ENCODE measurements at places on chromosomes 2 and 18.
A peak's percentile ranks its signal among the peaks of the same experiment; 100 is the strongest.

DNA sequence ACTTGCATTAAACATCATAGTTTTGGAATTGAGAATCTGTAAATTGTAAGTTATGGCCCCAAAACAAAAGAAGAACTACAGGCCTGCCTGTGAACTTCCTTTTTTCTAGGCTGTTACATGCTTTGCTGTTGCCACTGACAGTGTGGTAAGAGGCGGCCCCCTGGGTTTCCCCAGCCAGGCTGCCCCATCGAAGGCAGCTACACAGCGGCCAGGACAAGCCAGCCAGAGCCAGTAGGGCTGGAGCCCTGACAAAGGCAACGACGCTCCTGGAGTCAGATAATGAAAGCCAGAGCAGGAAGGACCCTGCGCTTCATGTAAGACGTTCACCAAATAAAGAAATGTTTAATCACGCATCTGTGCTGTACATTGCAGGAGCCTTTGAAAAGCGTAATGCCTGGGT is 55.0 kb downstream of the ANKRD44 start:
- peak; percentile 80 for DNase-seq

DNA sequence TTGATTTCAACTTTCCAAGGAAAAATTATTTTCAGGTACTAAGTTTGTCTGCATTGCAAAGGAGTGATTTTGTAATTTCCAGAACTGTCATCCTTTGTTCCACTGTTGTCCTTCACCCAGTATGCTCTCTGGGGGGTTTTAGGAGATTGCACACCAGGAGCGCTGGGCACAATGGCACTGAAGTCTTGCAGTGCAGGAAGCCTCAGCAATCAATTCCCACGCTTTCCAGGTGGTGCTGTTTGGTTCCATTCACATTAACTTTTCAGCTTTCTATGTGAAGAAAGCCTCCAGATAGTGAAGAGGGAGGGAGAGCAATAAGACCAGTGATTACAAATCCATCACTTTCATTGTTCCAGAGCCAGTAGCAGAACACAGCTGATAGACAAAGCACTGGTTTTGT is 344.0 kb upstream of the VWC2L start:
- no peak for DNase-seq

DNA sequence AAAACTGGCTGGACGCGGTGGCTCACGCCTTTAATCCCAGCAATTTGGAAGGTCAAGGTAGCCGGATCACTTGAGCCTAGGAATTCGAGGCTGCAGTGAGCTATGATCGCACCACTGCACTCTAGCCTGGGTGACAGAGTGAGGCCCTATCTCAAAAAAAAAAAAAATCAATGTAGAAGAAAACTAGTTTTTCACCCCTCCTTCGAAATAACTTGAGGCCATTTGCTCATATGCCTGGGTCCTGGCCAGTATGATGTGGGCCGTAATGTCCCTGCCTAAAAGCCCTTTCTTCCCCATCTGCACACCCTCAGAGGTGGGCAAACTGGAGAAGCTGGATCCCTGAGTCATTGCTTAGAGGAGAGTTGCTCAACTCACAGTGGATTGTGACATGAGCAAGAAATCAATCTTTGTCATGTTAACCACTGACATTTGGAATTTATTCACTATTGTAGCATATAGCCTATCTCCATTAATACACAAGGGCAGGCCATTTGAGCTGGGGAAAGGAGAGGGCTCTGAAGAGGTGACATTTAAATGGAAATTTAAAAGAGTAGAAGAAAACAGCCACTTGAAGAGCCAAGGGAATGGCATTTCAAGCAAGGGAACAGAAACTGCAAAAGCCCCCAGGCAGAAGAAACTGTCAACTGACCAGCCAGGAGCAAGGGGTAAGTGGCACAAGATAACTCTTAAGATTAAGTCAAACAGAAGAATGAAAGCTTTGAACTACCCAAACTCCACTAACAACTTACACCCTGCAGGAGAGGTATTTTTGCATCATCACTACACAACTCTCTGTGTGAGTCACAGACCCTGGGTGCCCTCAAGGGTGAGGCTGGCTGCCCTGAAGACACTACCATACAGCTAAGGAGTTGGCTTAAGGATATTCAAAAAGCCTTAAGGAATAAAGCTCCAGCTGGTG is 7.6 kb upstream of the METTL21A start:
- peak; percentile 33 for DNase-seq

DNA sequence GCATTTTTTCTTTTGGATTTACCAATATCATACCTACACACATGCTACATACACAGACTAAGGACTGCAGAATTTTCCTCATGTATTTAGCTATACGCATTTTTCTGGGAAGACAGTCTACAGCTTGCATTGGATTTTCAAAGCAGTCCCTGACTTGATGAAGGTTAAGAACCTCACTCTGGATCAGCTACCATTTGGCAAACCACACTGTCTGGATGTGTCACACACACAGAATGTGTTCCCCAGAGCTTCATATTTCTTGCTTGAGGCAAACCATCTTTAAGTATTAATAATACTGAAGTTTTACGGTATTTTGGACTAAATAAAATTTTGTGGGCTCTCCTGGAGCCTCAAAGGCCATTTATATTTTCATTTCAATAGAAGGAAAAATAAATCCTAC is 102.3 kb downstream of the TCF4 start:
- peak; percentile 56 for DNase-seq

GRCh38 chr2:98601532-98602132 is 6.7 kb downstream of the COA5 start:
- peak; percentile 42 for DNase-seq

DNA sequence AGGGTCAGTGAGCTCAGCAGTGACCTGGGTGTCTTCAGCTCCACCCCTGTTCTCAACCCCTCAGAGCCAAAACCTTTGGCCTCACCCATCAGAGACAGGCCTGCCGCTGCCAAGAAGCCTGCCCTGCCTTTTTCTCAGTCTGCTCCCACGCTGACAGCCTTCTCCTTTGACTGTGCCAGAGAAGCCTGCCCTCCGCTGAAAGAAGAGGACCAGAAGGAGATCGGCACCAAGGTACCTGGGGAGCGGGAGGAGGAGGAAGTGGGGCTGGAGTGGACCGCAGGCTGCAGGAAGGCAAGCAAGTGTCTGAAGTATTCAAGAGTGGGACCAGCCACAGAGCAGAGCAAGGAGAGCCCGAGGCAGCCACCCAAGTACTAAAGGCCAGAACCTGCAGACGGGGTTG is 33.2 kb downstream of the TOGARAM2 start:
- no peak for DNase-seq

DNA sequence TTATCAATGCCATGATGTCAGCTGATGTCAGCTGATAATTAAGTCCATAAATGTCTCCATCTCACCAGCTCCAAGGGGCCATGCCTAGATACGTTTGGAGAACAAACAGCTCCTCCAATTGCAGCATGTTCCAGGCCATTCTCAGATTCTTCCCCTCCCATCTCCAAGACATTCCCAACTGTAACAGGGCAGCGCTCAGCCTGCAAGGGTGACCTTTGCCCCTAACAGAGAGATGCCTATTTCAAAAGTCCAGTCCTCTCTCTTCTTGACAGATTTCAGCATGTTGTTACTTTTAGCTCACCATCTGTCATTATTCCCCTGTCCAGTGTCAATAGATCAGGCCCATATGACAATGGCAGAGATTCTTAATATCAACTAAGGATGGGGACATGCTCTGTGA is 9.9 kb downstream of the PSD4 start:
- DNase-seq, result no peak

DNA sequence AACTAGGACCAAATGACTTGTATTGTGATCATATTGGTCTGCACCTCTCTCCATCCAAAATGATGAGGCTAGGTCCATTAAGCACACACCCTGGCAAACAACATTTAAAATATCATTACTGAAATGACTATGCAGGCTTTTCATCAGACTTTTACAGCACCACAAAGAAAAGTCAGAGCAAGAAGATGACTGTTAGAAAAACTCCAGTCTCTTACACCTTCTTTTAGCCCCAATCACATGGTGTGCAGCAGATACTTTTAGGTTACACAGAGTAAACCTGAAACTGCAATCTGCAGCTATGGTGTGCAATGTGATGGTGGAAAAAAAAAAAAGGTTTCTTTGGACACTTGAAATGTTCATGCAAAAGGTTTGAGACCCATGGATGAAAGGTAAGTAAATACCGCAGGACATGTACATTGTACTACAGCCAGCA is 5.4 kb upstream of the POLI start:
- DNase-seq, result no peak

- peak; percentile 87 for DNase-seq
These were observed 39.0 kb upstream of the MAL start for GRCh38 chr2:94986392-94986963.

- no peak for DNase-seq
These were observed 1.0 kb upstream of the TCF4 start for GRCh38 chr18:55588870-55589595.

- no peak for DNase-seq
These were observed 239.5 kb upstream of the SALL3 start for GRCh38 chr18:78739882-78740677.

- no peak for DNase-seq
These were observed 774.3 kb upstream of the HS6ST1 start for GRCh38 chr2:129092956-129093355.

- DNase-seq, result peak; percentile 64
These were observed 434.2 kb downstream of the MEIS1 start for GRCh38 chr2:66869076-66869475.

DNA sequence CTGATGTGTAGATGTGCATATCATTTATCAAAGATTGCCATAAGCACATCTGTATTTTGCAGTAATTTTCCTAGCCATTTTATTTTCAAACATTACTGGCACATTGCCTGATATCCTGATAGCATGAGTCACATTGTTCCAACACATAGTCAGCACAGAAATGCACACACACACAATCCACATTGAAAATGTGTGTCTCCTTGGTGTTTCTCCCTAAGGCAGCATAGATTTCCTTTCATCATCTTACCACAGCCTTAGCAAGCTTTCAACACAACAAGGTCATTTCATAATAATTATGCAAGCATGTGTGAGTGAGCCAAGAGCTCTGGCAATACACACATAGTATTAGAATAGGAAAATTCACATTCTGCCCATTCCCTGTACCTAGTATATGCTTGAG is 245.4 kb upstream of the MEIS1 start:
- DNase-seq, result peak; percentile 6

- DNase-seq, result peak; percentile 20
These were observed 577 bp downstream of the ERCC3 start for GRCh38 chr2:127293386-127293747.

- no peak for DNase-seq
These were observed 37.9 kb upstream of the ASB1 start for GRCh38 chr2:238388794-238389193.

- DNase-seq, result no peak
These were observed 862.5 kb upstream of the ID2 start for GRCh38 chr2:7819316-7819715.

GRCh38 chr2:150141226-150142001 is 346.1 kb downstream of the RND3 start:
- DNase-seq, result no peak

DNA sequence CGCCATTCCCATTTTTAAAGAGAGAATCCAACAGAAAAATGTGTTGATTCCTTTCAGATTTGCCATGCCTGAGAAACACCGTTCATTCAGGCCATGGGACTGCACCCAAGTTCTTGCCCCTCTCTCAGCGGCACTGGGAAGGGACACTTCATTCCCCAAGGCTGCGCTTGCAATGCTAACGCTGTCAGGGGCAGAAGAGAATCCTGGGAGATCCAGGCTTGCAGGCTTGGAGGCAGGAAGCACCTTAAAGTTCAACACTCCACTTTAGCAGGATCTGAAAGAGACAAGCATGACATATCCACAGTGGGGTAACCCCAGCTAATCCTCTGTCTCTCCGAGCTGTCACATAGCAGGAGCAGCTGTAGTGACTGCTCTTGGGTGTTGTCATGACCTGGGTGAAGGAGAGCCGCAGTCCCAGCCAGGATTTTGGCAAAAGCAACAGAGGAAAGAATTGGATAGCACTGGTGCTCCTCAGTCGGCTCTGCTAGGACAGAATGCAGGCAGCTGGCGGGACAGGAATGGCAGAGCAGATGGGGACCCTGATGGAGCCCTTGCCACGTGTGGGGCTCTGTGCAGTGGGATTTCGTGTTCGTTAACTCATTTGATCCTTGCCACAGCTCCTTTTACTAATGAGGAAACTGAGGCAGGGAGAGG is 22.0 kb upstream of the ODC1 start:
- DNase-seq, result no peak

- DNase-seq, result no peak
These were observed 11.3 kb downstream of the OSR1 start for GRCh38 chr2:19346983-19347618.

- peak; percentile 31 for DNase-seq
These were observed 187.9 kb downstream of the BCL11A start for GRCh38 chr2:60365556-60365955.

DNA sequence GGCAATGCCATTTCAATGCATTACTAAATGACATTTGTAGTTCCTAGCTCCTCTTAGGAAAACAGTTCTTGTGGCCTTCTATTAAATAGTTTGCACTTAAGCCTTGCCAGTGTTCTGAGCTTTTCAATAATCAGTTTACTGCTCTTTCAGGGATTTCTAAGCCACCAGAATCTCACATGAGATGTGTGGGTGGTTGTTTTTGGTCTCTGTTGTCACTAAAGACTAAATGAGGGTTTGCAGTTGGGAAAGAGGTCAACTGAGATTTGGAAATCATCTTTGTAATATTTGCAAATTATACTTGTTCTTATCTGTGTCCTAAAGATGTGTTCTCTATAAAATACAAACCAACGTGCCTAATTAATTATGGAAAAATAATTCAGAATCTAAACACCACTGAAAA is 45.3 kb downstream of the HADHB start:
- DNase-seq, result no peak

GRCh38 chr2:1675633-1676032 is 68.7 kb downstream of the PXDN start:
- DNase-seq, result peak; percentile 92

GRCh38 chr2:74458938-74459363 is 713 bp downstream of the WBP1 start:
- DNase-seq, result no peak

- DNase-seq, result peak; percentile 87
These were observed 847 bp downstream of the HOXD8 start for GRCh38 chr2:176130147-176130956.

DNA sequence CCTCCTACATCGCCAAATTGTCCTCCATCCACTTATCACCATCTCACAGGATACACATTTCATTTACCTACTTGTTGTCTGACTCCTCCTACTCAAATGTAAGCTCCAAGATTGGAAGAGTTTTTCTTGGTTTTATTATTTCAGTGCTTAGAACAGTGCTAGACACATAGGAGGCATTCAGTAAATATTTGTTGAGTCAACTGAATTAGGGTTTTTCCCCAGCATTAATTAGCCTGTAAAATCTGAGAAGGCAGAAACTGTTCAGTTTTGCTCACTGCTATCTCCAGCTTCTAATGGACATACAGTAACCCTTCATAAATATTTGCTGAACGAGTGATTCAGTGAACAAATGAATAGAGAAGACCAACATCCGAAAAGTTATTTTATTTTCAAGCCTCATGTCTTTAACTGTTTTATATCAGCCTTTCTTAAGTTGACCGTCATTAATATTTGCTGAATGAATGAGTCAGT is 800 bp downstream of the TTC21B start:
- no peak for DNase-seq

Data from GM03348 (cell line).